PC-9 (cell line): ENCODE measurements at places on chromosomes 7 and 10.

DNA sequence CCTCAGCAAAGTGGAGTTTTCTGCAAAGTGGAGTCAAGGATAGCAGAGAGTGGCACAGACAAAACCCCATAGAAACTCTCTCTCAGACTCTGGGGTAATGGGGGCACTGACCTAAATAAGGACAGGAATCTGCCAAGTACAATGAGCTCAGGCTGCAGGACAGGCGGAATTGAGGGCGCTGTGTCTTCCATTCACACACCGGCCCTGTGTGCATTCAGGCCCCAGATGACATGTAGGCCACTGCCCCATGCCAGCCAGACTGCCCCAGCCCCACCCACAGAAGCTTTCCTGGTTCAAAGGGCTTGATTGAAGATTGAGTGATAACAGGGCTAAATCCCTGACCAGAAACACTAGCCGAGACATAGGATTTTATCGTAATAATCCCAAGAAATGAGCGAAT, 52.7 kb downstream of the EEPD1 start:
- no peak for DNase-seq

DNA sequence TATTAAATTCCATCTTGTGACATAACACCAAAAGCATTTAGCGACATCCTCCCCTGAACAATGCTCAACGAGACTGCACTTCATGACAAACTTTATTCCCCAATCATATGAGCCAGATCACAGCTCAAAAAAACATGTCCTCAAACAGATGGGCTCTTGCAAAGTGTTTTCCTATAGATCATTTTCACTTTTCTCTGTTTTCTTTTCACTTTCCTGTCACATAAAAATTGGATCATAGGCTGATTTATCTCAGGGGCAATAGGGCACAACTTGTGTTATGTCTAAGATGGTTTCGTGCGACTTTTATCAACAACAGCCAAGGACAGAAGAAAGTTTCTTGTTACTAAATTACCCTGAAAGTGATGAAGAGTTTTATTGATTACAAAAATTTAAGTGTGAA, 206.1 kb downstream of the WDR11 start:
- no peak for DNase-seq

DNA sequence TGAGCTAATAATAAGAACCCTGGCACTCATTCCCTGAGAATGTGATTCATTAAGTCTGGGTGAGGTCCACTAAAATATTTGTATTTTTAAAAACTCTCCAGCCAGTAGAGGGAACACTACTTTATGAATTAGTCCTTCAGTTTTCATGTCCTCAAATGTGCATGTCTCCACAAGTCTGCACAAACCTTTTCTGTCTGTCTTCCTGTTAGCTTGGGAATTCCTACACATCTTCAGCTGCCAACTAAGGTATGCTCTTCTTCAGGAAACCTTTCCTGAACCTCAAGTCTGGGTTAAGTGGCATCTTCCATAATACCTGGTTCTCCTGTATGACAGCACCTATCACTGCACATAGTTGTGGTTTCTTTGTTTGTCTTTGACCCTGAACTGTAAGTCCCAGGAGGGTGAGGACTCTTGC, 119.6 kb upstream of the MKX start:
- DNase-seq: no peak

DNA sequence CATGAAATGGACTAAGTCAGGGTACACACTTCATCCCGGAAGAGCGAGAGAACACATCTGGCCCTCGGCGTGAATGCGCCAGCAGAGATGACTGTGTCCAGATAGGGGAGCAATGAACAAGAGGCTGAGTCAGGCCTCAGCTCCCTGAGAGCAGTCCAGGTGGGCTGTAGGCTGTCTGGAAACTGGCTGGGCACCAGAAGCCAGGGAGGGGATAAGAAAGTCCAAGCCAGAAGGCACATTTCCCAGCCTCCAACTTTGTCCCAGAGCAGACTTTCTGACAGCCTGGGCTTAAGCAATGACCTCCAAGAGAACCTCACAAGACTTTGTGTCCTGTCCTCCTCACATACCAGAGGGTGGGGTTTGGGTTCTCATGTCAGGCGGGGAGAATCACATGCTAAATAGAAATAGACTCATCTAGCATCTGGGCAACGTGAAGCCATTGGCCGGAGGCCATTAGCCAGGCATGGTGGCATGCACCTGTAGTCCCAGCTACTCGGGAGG, 157.2 kb downstream of the ARHGAP12 start:
- DNase-seq: no peak

- DNase-seq: no peak
Measured at GRCh38 chr7:115441033-115441432, 519.1 kb downstream of the MDFIC start.

- no peak for DNase-seq
Measured at GRCh38 chr7:84218681-84219080, 24.1 kb upstream of the SEMA3A start.

DNA sequence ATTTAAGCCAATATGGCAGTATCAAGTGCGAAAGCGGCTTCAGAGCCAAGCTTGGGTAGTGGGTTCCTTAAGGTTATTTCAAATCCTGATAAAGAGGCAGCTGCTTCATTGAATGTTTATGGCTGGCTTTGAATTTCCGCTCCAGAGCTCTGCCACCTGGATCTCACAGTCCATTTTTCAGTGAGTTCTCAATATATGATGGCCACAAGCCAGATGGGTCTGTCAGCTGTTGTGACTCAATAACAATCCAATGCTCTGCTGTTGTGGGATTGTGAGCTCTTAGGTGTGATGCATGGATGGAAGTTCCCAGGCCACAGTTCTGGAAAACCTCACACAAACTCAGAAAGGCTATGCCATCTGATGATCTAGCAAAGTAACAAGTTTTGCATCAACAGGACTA, 743.8 kb upstream of the LRRN3 start:
- DNase-seq: no peak

- no peak for DNase-seq
Measured at GRCh38 chr7:1943933-1944618, 274.0 kb downstream of the ELFN1 start.

DNA sequence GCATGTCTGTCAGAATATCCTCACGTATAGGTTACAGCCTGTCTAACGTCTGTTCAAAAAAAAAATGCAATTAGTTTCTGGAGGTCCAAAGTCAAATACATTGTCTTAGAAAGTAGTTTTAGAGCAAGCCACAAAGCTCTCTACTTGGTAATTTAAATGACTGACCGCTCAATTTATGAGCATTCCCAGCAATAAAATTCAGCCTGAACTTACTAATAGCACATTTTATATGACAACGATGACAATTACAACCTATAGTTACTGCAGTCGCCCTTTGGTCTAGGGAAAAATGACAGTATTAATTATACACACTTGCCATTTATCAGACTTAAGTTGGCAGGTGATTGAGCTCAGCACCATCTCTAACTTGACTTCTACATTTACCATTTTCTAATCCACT, 425.8 kb upstream of the STEAP1 start:
- no peak for DNase-seq

GRCh38 chr10:118592675-118593330, 2.6 kb downstream of the PRLHR start:
- DNase-seq: peak; percentile 35
